Lung microvascular endothelial cell (primary cell): ENCODE measurements at places on chromosomes 16 and 17. TPM values are rescaled to one million over a fixed set of nuclear protein-coding genes. Genes with fewer than 3 reads are reported as not detected.

The TMEM235 gene
- 0.22 and 0.79 TPM in 2 replicates for total RNA-seq

GRCh38 chr17:19237389-19238166 is 412 bp downstream of the EPN2 start:
- DNase-seq = no peak

DNA sequence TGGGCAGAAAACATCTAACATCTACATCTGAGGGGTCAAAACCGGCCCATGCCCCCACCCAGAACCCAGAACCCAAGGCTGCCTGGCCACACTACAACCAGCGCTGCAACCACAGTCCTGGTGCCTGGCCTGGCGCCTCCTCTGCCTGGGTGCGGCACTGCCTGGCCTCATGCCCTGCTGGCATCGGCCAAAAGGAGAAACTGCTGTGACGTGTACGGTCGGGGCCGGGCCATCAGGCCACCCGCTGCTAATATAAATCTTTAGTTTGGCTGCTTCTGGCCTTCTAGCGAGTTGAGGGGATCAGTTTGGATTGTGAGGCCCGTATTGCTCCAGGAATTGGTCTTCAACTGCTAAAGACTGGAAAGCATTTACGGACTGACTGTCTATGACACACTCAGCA is 22.8 kb downstream of the TMEM204 start:
- no peak for DNase-seq

- no peak for DNase-seq
These were observed 215.9 kb upstream of the GSE1 start for GRCh38 chr16:85396879-85397871.

DNA sequence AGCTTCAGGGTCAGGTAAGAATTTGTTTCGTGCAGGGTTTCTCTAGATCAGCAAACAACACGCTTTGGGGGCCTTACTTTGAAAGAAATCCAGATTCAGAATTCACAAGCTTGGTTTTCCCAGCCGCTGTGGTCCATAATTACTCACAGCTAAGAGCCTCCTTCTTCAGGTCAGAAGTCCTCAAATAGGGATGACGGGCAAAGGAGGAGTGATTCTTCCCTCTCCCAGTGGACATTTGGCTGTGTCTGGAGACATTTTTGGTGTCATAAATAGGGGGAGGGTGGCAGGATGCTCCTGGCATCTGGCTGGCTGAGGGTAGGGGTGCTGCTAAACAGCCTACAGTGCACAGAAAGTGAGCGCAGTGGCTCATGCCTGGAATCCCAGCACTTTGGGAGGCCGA is 48.6 kb upstream of the USP7 start:
- DNase-seq = no peak
